ENCODE measurements at places on chromosomes 4 and X. TPM values are rescaled to one million over a fixed set of nuclear protein-coding genes. Genes with fewer than 3 reads are reported as not detected.

- no peak for DNase-seq
Observed at GRCh38 chrX:24479924-24480323, 14.8 kb downstream of the PDK3 start.

DNA sequence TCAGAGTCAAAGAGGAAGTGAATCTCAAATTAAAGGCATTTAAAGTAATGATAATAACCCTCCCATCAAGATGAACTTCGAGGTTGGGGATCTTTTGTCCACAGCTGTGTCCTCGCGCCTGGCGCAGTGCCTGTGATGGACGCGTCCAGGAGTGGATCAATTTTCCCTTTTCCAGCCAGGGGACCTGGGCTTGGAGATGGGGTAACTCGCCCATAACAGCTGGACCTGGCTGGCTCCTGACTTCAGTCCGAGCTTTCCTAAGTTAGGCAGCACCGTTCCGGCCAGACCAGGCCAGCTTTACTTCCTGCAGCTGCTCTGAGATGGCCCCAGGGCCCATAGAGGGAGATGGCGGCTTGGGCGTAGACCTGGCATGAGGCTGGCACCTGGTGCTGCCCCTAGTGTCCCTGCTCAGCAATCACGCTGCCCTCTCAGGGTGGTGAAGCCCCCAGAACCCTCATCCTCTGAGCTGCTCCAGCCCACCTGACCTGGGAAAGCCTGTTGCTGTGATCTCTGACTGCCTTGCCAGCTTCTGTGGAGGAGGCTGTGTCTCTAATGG is 23.9 kb downstream of the ADRA2C start:
- no peak for DNase-seq

GRCh38 chr4:172356016-172356415 is 542.8 kb downstream of the GALNTL6 start:
- no peak for DNase-seq

DNA sequence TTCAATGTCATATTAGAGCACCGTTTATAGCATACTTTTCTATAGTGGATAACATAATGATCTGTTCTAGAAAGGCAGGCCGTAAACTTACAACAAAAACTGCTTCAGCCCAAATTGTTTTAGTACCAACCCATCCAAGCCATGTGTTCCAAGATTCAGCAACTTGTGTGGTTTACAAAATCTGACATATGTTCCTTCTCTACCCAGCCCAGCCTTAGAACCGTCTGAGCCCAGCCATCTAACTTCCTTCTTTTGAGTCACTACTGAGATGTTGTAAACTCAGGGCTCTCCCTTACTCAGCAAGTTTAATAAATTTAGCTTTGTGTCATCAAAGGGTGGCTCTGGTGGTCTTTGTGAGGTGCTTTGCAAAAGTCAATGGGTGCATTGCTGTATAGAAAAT is 32.4 kb upstream of the REPS2 start:
- DNase-seq, result no peak

DNA sequence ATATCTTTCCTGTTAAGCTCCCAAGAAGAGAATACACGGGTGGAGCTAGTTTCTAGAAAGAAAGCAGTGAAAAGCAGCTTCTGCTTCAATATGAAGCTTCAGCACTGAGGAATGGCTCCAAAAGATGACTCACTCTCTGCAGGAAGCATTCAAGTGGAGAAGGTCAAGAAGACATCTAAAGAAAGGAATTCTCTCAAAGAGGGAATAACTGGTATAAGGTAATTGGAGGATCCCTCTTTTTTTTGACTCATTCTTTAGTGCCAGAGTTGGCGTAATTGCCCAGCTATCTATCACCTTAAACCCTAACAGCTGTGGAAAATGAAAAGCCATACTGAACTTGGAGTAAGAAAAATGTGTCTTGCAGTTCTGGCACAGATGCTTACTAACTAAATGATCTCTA is 3.5 kb downstream of the EDA2R start:
- DNase-seq, result peak; percentile 47

GRCh38 chr4:158597879-158598596 is 73.6 kb downstream of the C4orf46 start:
- no peak for DNase-seq

DNA sequence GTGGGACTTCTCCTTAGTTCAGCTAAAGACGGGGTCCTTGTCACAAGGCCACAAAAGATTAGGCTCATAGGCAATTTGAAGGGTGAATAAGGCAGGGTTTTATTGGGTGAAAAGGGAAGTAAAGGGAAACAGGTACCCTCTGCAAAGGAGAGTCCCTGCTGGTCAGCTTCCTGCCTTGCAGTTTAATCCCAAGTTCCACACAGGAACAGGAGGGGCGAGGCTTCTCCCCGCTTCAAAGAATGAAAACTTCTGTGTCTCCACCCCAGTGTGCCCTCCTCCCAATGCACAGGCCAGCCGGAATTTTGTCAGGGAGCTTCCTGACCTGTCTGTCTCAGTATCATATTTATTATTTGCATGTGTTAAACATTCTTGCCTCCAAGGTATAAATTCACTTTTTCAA is 37.1 kb downstream of the ITM2A start:
- DNase-seq, result no peak

- no peak for DNase-seq
Observed at GRCh38 chrX:63525491-63525890, 174.4 kb upstream of the SPIN4 start.

- DNase-seq, result no peak
Observed at GRCh38 chr4:179586460-179586859, 2144.2 kb upstream of the AGA start.

DNA sequence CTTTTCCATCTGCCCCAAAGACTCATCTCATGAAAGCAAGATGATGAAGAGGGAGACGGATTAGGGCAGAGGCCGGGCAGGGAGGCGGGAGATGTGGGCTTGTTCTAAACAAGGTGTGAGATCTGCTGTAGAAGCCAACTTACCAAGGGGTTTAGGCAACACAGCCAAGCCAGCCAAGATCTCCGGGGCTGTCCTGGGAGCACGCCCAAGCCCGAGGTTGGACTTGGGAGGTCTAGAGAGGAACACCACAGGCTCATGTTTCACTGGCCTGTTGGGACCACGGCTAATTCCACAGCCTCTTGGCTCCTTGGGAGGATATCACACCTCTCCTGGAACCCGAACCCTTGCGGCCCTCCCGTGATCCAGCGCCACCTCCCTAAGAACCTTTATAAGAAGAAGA is 171.4 kb downstream of the CRLF2 start:
- no peak for DNase-seq

- DNase-seq, result no peak
Observed at GRCh38 chr4:127309369-127310102, 323.2 kb upstream of the INTU start.

GRCh38 chr4:165398570-165398969 is 19.8 kb downstream of the CPE start:
- no peak for DNase-seq

DNA sequence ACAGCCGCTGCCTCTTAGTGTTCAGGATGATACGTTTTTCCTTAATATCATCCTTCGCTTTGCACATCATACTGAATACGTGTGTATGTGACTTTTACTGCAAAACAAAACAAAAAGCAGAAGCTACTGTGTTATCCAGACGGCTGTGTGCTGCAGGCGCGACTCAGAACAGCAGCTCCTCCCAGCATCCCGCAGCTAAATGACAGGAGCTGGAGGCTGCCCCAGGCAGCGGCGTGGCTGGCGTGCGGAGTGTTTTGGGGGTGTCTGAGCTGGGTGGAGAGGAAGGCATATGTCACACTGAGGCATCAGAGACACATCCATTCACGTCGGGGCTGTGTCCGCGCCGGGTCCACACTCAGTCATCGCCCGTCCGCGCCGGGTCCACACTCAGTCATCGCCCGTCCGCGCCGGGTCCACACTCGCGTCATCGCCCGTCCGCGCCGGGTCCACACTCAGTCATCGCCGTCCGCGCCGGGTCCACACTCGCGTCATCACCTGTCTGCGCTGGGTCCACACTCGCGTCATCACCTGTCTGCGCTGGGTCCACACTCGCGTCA is 16.6 kb downstream of the PCGF3 start:
- no peak for DNase-seq

DNA sequence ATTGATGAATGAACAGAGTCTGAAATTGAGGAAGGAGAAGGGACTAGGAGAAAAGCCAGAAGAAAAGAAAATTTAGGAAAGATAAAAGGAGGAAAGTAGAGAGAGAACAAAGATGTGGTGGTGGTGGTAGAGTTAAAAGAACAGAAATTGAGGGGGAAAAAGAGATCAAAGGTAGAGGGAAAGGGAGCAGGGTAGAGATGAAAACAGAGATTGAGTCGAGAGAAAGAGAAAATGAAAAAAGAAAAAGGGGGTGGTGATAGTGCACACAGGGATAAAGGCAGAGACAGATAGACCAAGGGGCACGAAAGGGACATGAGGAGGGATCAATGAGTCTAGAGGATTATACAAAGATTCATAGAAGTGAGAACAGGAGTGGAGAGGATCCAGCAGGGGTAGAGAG is 3.9 kb downstream of the ALAS2 start:
- no peak for DNase-seq

DNA sequence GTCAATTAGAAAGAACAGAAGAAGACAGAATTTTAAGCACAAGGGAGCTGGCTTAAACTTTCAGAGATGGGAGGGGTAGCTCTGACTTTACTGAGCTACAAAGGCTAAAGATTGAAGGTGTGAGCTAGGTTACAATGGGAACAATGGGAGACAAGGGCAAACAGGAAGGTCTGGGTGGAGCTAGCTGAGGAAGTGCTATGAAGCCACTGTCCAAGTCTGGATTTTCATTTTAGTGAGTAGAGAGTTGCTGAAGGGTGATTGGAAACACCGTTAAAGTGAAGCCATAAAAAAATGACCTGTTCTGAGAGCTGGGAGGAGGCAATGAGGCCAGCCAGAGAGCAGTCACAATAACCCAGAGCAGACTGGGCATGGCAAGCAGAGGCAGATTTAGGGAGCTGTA is 104.3 kb upstream of the CITED1 start:
- no peak for DNase-seq

DNA sequence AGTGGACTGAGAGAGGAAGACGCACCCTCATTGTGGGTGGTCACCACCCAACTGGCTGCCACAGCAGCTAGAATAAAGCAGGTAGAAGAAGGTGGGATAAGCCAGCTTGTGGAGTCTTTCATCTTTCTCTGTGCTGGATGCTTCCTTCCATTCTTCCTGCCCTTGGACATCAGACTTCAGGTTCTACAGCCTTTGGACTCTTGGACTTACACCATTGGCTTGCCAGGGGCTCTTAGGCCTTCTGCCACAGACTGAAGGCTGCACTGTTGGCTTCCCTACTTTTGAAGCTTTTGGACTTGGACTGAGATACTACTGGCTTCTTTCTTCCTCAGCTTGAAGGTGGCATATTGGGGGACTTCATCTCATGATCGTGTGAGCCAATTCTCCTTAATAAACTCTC is 33.5 kb downstream of the ADH6 start:
- DNase-seq, result no peak

GRCh38 chr4:121336706-121337105 is 44.1 kb downstream of the QRFPR start:
- no peak for DNase-seq

DNA sequence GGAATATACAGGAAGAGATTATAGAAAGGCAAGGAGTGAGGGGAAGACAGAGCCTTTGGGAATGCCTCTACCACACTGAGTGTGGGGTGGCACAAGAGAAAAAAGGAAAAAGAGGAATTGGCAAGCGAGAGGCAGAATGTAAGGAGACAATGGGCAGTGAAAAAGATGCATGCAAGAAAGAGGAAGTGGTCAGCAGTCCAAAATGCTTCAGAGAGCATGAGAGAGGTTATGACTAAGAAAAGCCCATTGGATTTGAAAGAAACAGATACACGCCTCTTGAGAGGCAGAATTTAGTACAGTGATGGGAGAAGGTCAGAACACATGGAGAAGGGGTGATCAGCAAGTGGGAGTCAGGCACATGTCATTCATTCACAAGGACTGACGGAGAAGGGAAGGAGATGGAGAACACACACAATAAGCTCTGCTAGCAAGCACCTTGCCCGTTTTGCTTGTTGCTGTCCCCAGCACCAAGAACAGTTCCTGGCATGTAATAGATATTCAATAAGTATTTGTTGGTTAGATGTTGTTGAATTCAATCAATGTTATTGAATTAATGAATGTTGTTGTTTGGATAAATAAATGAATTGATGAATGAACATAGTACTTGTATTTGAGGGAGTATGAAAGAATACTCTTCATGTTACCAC is 6.3 kb downstream of the DCHS2 start:
- no peak for DNase-seq

DNA sequence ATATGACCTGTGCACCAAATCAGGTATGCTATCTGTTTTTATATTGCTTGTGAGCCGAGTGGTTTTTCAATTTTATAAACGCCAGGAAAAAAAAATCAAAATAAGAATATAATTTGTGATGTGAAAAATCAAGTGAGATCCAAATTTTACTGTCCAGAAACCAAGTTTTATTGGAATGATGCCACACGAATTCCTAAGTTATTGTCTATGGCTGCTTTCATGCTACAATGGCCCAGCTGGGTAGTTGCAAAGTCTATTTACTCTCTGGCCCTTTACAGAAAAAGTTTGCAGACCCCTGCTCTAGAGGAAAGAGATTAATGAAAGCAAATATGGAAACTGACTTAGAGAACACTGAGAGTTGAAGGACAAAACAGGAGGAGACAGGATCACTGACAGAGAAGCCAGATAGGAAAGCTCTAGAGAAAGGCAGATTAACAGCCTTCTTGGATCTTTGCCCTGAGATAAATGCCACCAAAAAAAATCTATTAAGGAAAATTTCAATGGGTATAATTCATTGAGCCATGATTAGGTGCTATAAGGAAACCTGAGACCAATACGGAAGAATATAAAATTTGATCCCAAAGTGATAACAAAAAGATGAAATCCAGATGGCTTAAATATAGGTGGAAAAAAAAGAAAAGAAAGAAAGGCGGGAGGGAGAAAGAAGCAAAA is 29.8 kb downstream of the PRSS12 start:
- DNase-seq, result peak; percentile 50

DNA sequence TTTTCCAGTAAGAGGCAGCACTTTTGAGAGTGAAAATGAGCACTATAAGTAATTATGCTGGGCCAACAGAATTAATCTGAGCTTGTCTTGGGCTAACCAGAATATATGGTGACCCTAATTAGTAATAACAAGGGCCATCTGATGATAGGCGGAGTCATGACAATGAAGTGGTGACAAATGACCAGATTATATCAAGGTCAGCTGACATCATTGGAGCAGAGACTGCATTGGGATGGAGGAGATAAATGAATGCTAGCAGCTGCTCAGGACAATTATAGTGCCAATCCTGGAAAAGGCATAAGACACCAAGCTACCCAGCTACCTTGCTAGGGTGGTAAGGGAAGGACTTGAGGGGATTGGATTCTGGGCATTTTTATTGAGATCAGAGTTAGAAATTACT is 1548.7 kb downstream of the RPA4 start:
- no peak for DNase-seq

DNA sequence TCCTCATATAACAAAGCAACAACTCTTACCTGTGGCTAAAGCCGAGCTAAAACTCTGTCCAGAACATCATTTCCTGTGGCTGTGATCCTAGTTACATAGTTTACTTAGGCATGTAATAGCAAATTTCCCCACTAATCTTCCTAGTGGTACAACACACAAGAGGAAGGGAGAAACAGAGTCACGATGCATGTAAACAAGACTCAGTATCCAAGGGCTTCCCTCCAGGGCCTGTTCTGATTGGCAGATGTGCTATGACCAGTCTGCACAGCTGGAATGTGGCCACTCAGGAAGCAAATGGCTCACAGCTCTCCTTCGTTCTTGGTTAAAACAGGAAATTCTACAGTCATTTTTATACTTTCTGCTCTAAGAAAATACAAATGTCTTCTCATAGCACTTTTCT is 49.2 kb upstream of the PRSS48 start:
- DNase-seq, result peak; percentile 91

Gene TRIML2
- not detected for polyA plus RNA-seq

Gene NHS
- 1.4 TPM for polyA plus RNA-seq

Gene TEX13B
- polyA plus RNA-seq, result not detected

Gene GSPT2
- 8.0 TPM for polyA plus RNA-seq

Gene TNMD
- 68.7 TPM for polyA plus RNA-seq

Gene VCX
- not detected for polyA plus RNA-seq

Data from forelimb muscle (tissue), 1 donor.